Fibroblast of mammary gland (primary cell): ENCODE measurements at places on chromosomes 5 and 9.

DNA sequence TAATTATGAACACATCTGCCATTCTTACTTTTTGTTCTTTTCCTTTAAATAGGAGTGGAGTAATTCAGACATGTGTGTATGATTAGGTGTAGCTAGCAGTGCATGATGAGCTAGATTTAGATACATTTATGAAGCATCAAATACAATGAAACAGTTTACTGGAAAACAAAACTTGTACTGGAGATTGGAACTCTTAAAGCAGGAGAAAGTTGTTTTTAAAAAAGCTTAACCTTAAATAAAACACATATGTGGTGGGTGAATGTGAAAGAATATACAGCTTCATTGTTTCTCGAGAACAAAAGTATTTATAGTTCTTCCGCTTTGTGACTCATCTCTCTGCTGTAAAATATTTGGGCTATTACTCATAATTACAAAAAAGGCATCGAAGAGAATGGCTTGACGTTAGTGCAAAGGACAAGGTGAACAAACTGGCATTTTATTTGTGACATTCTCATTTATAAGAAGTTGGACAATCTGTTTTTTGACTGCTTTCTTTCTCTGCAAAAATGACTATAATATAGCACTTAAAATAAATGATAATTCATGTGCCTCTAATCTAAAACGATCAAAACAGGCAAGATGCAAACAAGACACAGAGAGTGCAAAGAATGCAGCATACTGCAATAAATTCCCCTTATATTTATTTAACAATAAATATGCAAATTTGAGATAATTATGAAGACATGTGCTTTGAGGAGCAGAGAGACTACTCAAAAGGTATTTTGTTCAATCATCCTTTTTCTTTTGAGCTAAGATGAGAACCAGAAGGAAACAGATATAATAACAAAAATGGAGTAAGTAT is 478.8 kb downstream of the CETN3 start:
- DNase-seq, result peak; percentile 69

GRCh38 chr5:100165309-100165708 is 369.9 kb upstream of the FAM174A start:
- DNase-seq, result no peak

GRCh38 chr9:99366621-99367020 is 144.5 kb downstream of the SEC61B start:
- DNase-seq, result no peak

DNA sequence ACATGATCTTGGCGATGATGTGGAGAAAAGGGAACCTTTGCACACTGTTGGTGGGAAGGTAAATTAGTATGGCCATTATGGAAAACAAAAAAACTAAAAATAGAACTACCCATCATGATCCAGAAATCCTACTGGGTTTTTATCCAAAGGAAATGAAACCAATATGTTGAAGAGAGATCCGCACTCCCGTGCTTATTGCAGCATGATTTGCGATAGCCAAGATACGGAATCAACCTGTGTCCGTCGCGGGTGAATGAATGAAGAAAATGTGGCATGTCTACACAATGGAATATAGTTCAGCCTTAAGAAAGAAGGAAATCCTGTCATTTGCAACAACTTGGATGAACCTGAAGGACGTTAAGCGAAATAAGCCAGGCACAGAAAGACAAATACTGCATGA is 84.5 kb downstream of the TTLL11 start:
- no peak for DNase-seq

GRCh38 chr9:4281676-4282075 is 18.2 kb downstream of the GLIS3 start:
- no peak for DNase-seq

- peak; percentile 34 for DNase-seq
Measured at GRCh38 chr9:86405086-86405491, 50.9 kb upstream of the TUT7 start.

GRCh38 chr5:117103703-117104102 is 529.1 kb upstream of the SEMA6A start:
- no peak for DNase-seq
